Stomach (tissue), 19 donors: ENCODE measurements at places on chromosomes 16 and 17. TPM values are rescaled to one million over a fixed set of nuclear protein-coding genes. Genes with fewer than 3 reads are reported as not detected.
A peak's percentile ranks its signal among the peaks of the same experiment; 100 is the strongest.

Gene TBC1D26
- not detected for total RNA-seq

Gene CENPV
- total RNA-seq = 42.4 TPM

Gene SCO1
- 61.1 TPM for total RNA-seq

Gene BICDL2
- total RNA-seq = 59.4 TPM

Gene EFTUD2
- total RNA-seq = 167 TPM

Gene TERB1
- not detected for total RNA-seq

Gene PPP1R27
- not detected for total RNA-seq

Gene RNF157
- total RNA-seq = 41.4 TPM

Gene KRT36
- not detected for total RNA-seq

Gene MT1F
- 73.3 TPM for total RNA-seq

- no peak for DNase-seq
These were observed 2.4 kb downstream of the FXR2 start for GRCh38 chr17:7612294-7612640.

- no peak for DNase-seq
These were observed 572.1 kb upstream of the SALL1 start for GRCh38 chr16:51723036-51723724.

- no peak for DNase-seq
These were observed 53.1 kb upstream of the BCO1 start for GRCh38 chr16:81185416-81185815.

DNA sequence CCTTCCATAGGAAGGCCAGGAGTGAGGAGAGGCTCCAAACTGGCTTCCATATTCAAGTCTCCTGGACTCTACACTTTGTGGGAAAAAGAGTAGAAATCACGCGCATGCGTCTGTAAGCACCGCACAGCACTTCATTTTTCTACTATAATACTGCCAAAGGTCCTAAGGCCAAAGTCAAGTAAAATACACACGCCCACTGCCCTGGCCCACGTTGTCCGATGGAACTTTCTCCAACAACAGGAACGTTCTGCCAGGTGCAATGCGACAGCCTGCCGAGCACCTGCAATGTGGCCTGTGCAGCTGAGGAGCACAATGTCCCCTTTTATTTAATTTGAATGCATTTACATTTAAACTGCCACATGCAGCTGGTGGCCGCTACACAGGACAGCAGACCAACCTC is 23.5 kb downstream of the DNASE1 start:
- DNase-seq = no peak

- DNase-seq = no peak
These were observed 28.5 kb downstream of the PGS1 start for GRCh38 chr17:78406920-78407319.

- DNase-seq = no peak
These were observed 37.5 kb downstream of the TLE7 start for GRCh38 chr16:71404364-71404763.

DNA sequence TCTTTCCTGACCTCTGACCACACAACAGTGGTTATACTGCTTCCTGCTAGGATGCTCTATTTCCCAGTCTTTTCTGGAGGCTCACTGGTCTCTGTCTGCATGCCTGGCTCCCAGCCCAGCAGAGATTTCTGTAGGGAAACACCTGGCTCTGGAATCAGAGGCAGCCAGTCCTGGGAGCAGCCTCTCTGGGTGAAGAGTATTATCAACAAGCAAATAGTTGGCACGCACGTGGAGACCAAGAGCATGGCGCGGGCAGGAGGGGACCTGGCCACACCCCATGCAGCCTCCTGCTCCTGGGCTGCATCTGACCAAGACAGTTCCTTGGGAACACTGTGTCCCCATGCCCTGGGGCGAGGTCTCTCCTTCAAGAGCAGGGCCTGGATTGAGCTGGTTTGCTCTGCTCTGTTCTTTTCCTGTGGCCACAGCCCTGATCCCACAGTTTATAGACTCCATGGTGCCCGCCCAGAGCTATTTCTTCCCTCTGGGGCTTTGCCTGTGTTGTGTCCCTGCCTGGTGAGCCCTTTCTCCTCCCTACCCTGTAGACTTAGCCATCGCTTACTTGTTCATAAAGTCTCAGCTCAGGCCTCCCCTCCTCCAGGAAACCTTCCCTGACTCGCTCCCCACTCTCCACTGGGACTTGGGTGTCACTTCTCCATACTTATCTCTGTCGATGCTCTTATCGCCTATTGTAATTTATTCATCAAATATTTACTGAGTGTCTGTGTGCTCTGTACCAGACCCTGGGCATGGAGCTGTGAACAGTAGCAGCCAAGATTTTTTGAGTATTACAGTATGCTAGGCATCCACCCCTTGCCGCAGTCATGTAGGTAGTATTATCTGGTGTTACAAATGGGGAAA is 60.6 kb downstream of the SCNN1B start:
- peak; percentile 72 for DNase-seq

GRCh38 chr17:61449707-61450640 is 2.2 kb upstream of the TBX4 start:
- DNase-seq = no peak

DNA sequence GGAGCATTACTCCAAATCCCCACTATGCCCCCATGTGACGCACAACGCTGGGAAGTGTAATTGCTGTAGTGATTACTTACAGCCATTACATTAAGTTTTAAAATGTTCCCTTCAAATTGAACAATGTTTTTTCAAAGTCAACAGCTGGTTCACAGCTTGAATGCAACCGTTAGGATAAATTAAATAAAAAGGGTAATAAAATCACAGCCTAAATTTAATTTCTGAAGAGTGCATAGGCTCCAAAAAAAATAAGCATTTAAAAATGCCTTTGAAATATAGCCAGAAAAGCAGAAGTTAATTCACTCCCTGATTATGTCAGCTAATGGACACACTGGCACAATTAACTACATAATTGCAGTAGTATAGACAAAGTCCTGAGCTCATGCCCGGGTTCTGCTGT is 50.5 kb upstream of the KDM8 start:
- no peak for DNase-seq

DNA sequence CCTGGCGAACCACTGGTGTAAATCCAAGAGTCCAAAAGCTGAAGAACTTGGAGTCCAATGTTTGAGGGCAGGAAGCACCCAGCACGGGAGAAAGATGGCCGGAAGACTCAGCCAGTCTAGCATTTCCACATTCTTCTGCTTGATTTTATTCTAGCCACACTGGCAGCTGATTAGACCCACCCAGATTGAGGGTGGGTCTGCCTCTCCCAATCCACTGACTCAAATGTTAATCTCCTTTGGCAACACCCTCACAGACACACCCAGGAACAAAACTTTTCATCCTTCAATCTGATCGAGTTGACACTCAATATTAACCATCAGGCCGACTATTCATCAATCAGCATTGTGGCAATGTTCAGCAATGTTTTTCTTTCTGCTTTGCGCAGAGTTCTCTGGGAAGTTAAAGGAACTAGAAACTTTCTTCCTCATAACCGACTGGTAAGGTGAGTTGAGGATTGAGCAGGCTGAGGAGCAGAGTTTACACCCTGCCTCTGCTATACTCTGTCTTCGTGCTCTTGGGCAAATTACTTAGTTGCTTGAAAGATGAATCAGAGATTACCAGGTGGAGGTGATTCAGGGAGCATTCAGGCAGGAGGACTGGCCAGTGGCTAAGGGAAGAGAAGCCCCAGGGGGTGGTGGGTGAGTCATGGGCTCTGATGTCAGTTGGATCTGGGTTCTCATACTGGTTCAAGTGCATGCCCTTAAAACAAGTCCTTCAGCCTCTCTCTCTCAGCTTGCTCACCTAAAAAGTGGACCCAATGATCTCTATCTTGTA is 28.2 kb upstream of the BRD7 start:
- no peak for DNase-seq

GRCh38 chr17:28744972-28745785 is 1.4 kb downstream of the TRAF4 start:
- peak; percentile 75 for DNase-seq

GRCh38 chr17:42460371-42460770 is 1.7 kb downstream of the ATP6V0A1 start:
- no peak for DNase-seq

- DNase-seq = peak; percentile 70
These were observed 65.2 kb downstream of the SNX20 start for GRCh38 chr16:50615891-50616290.

DNA sequence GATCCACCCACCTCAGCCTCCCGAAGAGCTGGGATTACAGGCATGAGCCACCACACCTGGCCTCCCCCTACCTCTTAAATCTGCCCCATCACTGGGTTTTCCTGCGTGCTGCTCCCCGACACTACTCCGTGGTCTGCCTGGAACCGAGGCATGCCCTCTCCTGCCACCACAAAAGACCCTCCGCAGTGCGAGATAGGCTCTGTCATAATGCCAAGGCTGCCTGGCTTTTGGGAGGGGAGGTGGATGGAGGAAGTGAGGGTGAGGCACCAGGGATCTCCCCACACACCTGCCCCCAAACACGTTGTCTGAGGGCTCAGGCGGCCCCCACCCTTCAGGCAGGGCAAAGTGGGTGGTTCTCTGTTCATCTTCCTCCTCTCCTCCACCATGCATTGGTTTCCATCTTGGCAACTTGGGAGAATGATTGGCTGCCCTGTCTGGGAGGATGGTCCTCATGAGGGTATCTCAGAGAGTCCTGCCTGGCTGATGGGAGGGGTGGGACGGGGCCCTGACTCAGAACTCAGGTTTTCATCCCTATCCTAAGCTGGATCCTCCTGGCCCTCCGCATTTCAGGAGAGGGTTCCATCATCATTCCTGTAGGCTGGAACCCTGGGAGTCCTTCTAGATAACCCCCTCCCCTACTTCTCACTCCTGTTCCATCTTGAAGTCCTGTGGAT is 23.2 kb downstream of the IGFBP4 start:
- no peak for DNase-seq

DNA sequence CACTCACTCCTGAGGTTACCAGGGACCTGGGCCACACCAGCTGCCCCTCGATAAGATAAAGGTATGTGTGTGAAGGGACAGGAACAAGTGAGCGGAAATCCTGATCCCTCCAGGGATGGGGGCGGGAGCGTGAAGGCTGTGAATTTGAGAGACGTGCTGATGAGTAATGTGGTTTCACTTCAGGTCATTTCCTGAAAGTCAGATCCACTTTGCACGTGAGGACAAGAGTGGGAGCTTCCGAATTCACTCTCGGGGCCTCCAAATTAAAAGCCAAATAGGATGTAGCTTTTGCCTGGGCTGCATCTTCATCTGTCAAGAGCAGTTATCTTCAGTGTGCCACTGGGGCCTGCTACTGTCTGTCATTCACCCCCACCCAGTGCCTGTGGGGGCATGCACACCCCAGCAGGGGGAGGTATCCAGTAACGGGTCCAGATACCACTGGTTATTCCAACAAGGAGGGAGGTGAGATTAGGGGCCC is 87.4 kb upstream of the LHX1 start:
- DNase-seq = no peak

DNA sequence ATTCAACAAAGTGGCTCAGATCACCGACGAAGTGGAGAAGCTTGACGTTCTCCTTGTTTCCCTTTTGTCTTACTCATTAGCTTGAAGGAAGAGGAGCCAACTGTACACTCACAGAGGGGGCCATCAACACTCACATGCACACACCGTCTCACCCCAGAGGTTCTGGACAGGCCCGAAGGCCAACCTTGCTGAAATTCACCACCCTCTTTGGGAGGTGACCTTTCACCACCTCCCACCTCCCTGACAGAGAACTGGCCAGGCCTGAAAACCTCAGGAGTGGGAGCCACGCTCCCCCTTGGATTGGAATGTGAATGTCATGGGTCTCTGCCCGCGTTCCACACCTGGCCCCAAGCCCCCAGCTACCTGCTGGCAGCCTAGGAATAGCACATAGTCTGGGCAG is 2.0 kb downstream of the DCXR start:
- DNase-seq = no peak

DNA sequence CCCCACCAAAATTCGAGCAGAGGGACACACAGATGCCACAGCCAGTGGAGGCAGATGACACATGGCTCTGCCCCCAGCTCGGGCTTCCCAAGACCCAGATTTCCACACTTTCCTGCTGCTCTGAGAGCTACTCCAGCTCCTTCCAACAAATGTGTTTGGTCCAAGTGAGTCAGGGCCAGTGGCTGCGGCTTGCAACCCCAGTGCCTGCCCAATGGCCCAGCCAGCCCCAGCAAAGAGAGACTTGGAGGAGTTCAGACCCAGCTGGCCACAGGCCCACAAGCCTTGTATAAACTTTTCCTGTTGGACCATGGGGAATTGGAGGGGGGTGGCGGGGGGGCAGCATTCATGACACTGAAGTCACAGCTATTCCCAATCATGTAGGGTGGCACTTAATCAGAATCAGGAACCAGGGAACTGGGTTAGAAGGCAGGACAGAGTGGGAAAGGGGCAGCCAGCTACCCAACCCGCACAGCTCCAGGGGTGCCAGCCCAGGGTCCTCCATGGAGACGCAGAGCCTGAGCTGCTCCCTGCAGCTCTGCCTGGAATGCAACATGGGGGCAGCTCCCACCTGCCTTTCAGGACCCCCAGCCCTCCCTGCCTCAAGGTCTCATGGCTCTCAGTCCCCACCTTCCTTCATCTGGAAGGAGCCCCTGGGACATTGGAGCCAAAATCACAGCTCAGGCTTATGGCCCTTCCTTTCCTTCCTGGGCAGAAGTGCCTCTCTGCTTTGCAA is 17.5 kb upstream of the C16orf78 start:
- no peak for DNase-seq

- no peak for DNase-seq
These were observed 41.7 kb downstream of the WDR59 start for GRCh38 chr16:74942977-74943918.

GRCh38 chr16:17963185-17963836 is 373.2 kb downstream of the NPIPA8 start:
- no peak for DNase-seq

GRCh38 chr17:4599505-4600281 is 15.4 kb downstream of the SMTNL2 start:
- peak; percentile 84 for DNase-seq

GRCh38 chr16:564690-565418 is 2.0 kb upstream of the NHLRC4 start:
- no peak for DNase-seq

GRCh38 chr17:76640550-76641380 is 2.8 kb downstream of the ST6GALNAC1 start:
- DNase-seq = no peak

- no peak for DNase-seq
These were observed 48.3 kb upstream of the MAF start for GRCh38 chr16:79648826-79649225.

DNA sequence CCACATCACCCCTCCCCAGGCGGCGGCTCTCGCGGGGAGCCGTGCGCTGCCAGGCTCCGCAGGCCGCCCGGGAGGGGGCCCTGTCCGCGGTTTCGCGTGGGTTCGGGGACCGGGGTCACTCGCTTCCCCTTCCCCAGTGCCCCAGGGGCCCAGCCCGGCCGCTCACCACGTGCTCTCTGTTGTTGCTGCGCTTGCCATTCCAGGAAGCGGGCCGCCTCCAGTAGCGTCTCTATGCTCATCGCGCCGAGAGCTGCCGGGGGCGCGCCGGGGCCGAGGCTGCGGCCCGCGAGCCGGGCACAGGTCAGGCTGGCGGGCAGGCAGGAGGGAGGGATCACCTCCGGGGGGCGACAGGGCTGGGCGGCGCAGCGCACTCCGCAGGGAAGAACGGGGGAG is 390 bp downstream of the MNT start:
- peak; percentile 54 for DNase-seq
